Activated CD4-positive, alpha-beta T cell treated with anti-CD3 and anti-CD28 coated beads for 36 hours (primary cell): ENCODE measurements at places on chromosomes 13 and 19. TPM values are rescaled to one million over a fixed set of nuclear protein-coding genes. Genes with fewer than 3 reads are reported as not detected.

GIPC1 gene
- total RNA-seq = 25.7 TPM

RNF113B gene
- total RNA-seq = not detected

S1PR5 gene
- total RNA-seq = 0.07 TPM

ZNF709 gene
- 1.7 TPM for total RNA-seq

YJEFN3 gene
- 10.7 TPM for total RNA-seq

SHANK1 gene
- total RNA-seq = not detected

MBD3L3 gene
- total RNA-seq = not detected

COMP gene
- not detected for total RNA-seq

TUBA3C gene
- not detected for total RNA-seq

MTUS2 gene
- not detected for total RNA-seq

FFAR2 gene
- total RNA-seq = not detected

PPP1R13L gene
- total RNA-seq = 17.8 TPM

KLHL26 gene
- 11.9 TPM for total RNA-seq

FCER2 gene
- 3.5 TPM for total RNA-seq

GJB6 gene
- total RNA-seq = 2.9 TPM

ZNF808 gene
- total RNA-seq = 25.7 TPM

TPM4 gene
- total RNA-seq = 416 TPM

DACT3 gene
- total RNA-seq = 2.9 TPM
